A549 treated with CpdA at 1 μM for 4 hours (cell line): ENCODE measurements at places on chromosomes 1 and 21. TPM values are rescaled to one million over a fixed set of nuclear protein-coding genes. Genes with fewer than 3 reads are reported as not detected.

Gene DTL
- total RNA-seq: 19.2 to 25.0 TPM (median 22.7 TPM) in 5 replicates

Gene MMEL1
- 0.11 to 0.35 TPM in 2 of 5 replicates, not detected in the others for total RNA-seq

Gene C2CD4D
- not detected in 5 replicates for total RNA-seq

Gene KIF26B
- 0.01 to 0.10 TPM (median 0.05 TPM) in 5 replicates for total RNA-seq

Gene OR6K3
- total RNA-seq: not detected in 5 replicates

Gene RNU1-2
- not detected in 5 replicates for total RNA-seq

Gene ZNF692
- 18.0 to 29.0 TPM (median 28.2 TPM) in 5 replicates for total RNA-seq

Gene PSMB4
- 338 to 445 TPM (median 430 TPM) in 5 replicates for total RNA-seq

Gene IL22RA1
- 3.5 to 4.9 TPM (median 4.1 TPM) in 5 replicates for total RNA-seq
